Neural progenitor cell (in vitro differentiated cells): ENCODE measurements at places on chromosomes 5 and 9.

DNA sequence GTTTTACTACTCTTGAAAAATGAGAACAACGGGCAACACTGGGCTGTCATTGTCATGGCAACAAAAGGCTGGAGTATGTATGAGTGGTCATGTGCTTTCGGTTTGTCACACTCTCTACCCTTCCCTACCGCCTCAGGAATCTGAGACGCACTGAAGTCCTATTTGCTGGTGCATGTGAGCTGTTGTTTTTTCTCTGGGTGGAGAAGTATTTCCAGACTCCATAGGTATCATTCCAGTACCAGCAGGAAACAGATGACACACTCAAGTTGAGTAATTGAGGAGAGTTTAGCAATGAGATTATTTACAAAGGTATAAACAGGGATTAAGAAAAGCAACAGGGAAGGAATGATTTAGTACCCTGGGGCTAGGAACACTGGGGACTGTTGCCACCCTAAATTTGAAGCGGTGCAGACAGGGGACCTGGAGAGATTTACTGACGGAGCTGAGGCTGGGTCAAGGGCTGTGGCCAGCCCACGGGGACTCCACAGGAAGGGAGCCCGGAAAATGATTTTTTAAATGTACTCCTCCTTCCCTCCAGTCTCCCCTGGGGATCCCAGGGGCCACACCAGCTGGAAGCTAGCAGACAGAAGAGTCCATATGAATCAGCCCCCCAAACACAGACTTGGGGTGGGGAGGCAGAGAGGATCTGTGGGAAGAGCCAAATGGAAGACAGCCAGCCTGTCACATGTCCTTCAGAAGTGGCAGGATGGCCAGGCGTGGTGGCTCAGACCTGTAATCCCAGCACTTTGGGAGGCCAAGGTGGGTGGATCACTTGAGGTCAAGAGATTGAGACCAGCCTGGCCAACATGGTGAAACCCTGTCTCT lies 13.2 kb upstream of the ZBTB43 start:
- peaks cover 17% of the 10 kb centered on the region for H3K27me3 ChIP-seq
- no peak overlapping the region for H3K27ac ChIP-seq
- no peaks in the 10 kb centered on the region for H3K36me3 ChIP-seq
- no peaks in the 10 kb centered on the region for H3K4me1 ChIP-seq
- no peak overlapping the region for H3K4me3 ChIP-seq

- H3K4me1 ChIP-seq, result no peaks in the 10 kb centered on the region
- no peaks in the 10 kb centered on the region for H3K36me3 ChIP-seq
- no peak overlapping the region for H3K4me3 ChIP-seq
- no peak overlapping the region for H3K27ac ChIP-seq
- H3K27me3 ChIP-seq, result no peaks in the 10 kb centered on the region
- no peak for DNase-seq
Observed at GRCh38 chr5:66129144-66129543, 15.0 kb upstream of the SREK1 start.

DNA sequence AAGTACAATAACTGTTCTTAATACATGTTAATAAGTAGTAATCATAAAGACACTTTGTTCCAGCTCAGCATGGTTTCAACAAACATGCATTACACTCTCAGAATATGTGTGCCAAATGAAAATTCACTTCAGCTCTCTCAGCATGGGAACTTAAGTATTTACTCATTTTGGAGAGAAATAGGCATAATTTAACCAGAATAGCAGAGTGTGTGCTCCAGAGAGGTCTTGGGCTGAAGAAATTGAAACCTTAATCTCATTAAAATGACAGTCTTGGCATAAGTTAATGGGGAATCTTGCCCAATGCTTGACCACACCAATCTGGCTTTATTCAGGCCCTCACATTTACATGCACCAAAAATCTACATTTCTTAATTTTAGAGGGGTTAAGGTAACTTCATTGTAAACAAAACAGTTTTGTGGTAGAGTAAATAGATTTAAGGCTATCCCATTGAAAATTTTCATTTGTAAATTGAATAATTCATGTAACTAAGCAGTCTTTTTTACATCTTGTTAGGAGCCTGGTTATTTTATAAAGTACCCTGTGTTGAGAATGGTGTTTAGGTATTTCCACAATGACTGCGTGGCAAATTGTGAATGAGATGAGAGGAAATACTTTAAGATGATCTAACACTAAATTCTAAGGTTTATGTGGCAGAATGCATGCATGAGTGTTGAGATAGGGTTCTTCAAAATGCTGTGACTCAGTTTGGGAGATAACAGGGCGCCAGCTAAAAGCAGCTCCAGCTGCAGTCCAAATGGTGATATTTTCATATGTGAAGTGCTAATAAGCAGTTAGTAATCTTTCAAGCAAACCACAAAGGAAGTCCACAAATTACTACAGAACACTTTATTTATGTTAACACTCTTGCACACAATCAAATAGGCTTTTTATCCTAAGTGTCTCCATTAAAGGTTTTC lies 11.3 kb upstream of the LOX start:
- H3K27ac ChIP-seq, result no peak overlapping the region
- no peak for DNase-seq
- no peaks in the 10 kb centered on the region for H3K4me1 ChIP-seq
- no peaks in the 10 kb centered on the region for H3K27me3 ChIP-seq

DNA sequence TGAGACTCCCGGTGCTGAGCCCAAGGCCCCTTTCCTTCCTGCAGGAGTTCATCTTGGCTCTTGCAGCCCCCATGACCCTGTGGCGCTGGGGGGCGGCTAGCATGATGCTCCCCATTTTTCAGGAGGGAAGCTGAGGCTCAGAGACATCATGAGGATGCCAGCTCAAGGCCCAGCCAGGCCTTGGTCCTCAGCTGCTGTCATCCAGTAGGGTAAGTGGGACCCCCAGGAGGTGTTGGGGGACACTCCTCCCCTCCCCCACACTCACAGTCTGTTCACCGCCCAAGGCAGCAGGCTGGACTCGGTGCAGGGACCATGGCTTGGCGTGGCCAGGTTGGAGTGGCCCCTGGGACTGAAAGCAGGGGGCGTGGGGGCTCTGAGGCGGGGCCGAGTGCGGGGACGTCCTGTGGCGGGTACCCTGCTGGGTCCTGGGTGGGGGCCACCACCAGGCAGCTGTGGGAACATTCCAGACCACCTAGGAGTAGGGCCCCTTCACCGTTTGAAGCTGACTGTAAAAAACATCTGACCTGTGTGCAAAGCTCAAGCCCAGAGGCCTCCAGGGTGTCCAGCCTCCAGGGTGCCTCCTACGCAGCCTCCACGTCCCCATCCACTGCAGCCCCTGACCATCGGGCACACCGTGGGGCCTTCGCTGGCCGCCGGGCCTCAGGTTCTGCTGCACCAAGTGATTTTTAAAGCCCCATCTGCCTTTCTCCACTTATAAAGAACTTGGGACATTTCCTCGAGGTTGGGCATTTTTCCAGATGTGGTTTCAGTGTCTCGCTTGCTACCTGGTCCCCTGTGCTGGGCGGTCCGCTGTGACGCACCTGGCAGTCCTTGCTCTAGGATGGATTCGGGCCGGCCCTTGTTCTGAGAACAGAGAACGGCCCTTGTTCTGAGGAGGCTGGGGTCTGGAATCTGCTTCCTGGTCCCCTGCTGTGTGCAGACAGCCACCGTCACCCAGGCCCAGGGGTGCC lies 3.4 kb upstream of the NOTCH1 start:
- peaks cover 13% of the 10 kb centered on the region for H3K27me3 ChIP-seq
- H3K36me3 ChIP-seq, result no peaks in the 10 kb centered on the region
- no peak for DNase-seq
- peaks cover 40% of the 10 kb centered on the region for H3K4me1 ChIP-seq
- no peak overlapping the region for H3K27ac ChIP-seq
- no peak overlapping the region for H3K4me3 ChIP-seq

DNA sequence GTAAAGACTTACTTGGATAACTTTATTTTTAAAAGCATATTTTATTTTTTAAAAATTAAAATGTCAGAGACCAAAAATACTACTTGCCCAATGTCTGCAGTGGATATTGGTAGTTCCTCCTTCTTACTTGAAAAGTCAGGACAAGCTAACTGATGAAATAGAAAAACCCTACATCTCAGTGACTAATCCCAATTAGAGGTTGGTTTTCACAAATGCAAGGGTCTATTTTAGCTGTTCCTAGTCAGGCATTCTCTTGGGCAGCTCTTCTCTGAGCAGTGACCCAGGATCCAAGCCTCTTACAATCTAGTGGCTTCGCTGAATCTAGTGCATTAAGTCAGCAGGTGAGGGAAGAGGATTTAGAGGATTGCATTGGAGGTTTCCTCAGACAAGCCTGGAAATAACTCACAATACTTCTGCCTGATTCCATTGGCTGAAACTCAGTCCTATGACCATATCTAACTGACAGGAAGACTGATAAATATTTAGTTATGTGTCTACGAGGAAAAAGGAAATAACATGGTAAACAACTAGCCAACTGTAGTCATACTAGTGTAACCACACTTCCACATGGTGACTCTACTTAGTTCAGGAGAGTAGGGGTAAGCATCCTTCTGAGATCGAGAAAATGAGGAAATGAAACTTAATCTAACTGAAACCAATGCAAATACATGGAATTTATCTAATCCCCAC lies 34.2 kb upstream of the MIER3 start:
- H3K4me3 ChIP-seq, result no peak overlapping the region
- no peaks in the 10 kb centered on the region for H3K4me1 ChIP-seq
- no peaks in the 10 kb centered on the region for H3K27me3 ChIP-seq
- no peak for DNase-seq

DNA sequence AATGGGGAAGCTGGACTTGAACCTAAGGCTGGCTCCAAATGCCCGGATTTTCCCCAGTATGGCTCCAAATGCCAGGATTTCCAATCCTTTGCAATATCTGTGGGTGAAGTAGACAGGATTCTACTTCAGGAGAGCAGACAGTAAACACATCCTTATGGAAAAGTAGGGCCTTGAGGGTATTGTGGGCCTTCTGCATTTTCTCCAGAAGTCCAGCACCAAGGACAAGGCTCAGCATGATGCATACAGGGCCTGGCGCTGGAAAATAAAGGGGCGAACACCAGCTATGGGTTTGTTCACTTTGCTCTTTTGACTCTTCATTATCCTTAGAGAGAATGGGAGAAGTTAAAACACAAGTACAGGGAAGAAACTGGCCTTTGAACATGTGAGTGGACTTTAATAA lies 347.5 kb downstream of the SEMA5A start:
- no peak overlapping the region for H3K27ac ChIP-seq
- H3K27me3 ChIP-seq, result peaks cover 88% of the 10 kb centered on the region
- DNase-seq, result peak; percentile 40

DNA sequence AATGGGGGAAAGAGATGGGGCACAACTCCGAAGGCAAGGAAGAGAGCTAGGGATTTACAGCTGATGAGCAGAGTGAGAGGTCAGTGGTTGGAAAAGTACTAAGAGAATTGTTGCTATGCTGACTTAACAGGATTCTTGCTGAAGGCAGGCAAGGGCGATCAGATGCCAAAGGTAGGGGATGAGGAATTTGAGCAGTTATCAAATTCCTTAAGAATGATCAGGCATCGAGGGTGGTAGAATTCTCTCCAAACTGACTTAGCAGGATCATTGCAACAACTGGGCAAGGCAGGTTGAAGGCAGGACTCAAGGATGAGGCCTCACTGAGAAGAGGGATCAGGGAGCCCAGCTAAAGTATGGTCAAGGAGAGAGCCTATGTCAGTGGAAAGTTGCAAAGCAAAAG lies 171.0 kb downstream of the HSD17B3 start:
- peaks cover 34% of the 10 kb centered on the region for H3K4me1 ChIP-seq
- no peak overlapping the region for H3K27ac ChIP-seq
- no peak overlapping the region for H3K4me3 ChIP-seq
- H3K27me3 ChIP-seq, result peaks cover 31% of the 10 kb centered on the region
- H3K36me3 ChIP-seq, result no peaks in the 10 kb centered on the region

GRCh38 chr5:55597014-55597981 lies 62.5 kb upstream of the PLPP1 start:
- peaks cover 16% of the 10 kb centered on the region for H3K4me1 ChIP-seq
- no peaks in the 10 kb centered on the region for H3K27me3 ChIP-seq
- H3K36me3 ChIP-seq, result no peaks in the 10 kb centered on the region
- H3K4me3 ChIP-seq, result no peak overlapping the region

- no peaks in the 10 kb centered on the region for H3K36me3 ChIP-seq
- DNase-seq, result no peak
- H3K27ac ChIP-seq, result no peak overlapping the region
- peaks cover 5% of the 10 kb centered on the region for H3K4me1 ChIP-seq
Observed at GRCh38 chr5:170861667-170861916, 226 bp upstream of the RANBP17 start.

DNA sequence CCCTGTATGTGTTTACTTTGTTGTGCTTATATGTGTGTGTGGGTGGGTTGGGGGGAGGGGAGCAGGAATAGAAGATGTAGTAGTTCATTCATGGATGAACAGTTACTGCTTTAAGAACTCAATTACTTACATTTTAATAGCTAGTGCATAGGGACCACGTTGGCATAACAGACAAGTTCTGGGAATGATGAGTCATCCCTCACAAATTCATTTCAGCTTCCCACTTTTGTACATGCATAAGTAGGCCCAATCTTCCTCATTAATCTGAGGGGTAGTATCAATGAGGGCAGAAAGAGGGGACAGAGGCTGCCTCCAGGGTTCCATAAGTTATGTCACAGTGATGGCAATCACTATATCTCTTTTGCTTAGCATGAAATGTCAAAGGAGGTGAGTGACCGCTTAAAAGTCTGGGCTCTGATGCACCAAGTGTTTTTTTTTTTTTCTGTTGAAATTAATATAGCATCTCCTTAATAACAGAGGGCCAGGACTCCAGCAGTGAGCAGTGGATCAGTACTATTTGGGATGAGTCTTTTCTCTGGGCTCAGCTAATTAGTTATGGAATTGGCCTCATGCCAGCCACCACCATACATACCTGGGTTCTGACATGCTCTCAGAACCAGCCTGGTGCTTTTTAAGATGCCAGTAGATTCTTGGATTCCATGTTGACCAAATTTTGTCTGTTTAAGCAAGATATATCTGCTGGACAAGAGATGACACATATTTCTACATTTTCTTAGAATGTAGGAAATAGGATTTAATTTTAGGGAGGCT lies 37.1 kb downstream of the PRDM6 start:
- H3K4me3 ChIP-seq, result no peak overlapping the region
- no peaks in the 10 kb centered on the region for H3K36me3 ChIP-seq
- no peaks in the 10 kb centered on the region for H3K27me3 ChIP-seq
- no peak overlapping the region for H3K27ac ChIP-seq

DNA sequence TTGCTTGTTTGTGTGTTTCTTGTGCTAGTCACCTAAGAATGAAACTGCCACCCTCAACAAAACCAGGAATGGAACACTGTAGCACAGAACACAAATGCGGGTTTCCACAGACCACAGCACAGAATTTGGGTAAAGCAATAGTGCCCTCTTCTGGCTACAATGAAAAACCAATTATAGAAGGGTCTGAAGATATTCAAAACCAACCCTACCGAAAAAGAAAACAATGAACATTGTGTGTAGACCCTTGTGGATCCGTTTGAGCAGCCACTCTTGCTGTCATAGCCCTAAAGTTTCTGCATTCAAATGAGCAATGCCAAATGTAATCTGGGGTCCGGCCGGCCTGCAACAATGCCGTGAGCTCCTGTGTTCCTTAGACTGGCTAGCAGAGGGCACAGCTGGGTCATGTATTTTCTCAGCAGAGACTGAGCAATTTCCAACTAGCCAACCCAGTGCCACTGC lies 8.3 kb upstream of the ENC1 start:
- no peak overlapping the region for H3K27ac ChIP-seq
- peaks cover 17% of the 10 kb centered on the region for H3K4me1 ChIP-seq
- H3K27me3 ChIP-seq, result no peaks in the 10 kb centered on the region

- no peaks in the 10 kb centered on the region for H3K27me3 ChIP-seq
- H3K4me1 ChIP-seq, result peaks cover 7% of the 10 kb centered on the region
- H3K4me3 ChIP-seq, result no peak overlapping the region
Observed at GRCh38 chr5:38468978-38469706, 87.3 kb downstream of the LIFR start.

GRCh38 chr5:177040814-177041420 lies 18.4 kb downstream of the ZNF346 start:
- H3K27ac ChIP-seq, result no peak overlapping the region
- no peaks in the 10 kb centered on the region for H3K27me3 ChIP-seq
- no peak overlapping the region for H3K4me3 ChIP-seq
